Stimulated activated CD4-positive, alpha-beta T cell treated with anti-CD3 and anti-CD28 coated beads, Interleukin-12 subunit alpha, Interleukin-12 subunit beta, amount 100 ng/mL, for 24 hours (primary cell): ENCODE measurements at places on chromosomes 16 and 17.

DNA sequence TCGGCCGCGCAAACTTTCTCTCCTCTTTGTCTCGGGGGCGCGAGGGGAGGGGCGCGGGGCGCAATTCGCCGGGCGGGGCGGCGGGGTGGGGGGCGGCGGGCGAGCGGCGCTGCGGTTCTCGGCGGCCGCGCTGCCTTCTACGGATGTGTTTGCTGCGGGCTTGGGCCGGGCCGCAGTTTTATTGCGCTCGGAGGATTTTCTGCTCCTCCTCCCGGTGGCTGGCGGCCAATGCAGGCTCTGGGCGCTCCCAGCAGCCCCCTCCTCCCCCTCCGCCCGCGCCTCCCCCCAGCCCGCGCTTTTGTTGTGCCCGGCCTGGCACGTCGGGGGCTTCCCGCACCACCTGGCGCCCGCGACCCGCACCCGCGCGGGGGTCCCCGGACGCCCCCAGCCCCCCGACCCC is at the start of gene TIMP2:
Gene TIMP2 (minus strand): TSS at position 154 of the 400 bp plus-strand sequence. CDS start 299 bp downstream, outside the sequence.
- DNase-seq = peak; percentile 44

GRCh38 chr17:40791787-40792436 is 7.8 kb downstream of the KRT28 start:
- no peak for DNase-seq

DNA sequence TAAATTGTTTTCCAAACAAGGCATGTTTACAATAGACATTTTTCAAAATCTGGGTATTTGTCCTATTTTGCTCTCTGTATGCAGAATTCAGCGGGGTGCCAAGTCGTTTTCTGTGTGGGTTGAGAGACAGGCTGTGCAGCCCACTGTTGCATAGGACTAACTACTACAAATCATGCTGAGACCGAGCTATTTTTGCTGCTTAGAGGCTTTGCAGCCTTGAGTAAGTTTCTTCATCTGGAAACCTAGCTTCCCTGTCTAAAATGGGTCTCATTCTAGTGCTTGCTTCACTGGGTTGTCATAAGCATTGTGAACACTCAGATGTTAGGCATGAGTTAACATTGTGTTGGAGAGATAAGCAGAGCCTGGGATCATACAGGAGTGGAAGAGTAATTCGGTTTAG is 1.3 kb downstream of the PRPSAP2 start:
- no peak for DNase-seq

DNA sequence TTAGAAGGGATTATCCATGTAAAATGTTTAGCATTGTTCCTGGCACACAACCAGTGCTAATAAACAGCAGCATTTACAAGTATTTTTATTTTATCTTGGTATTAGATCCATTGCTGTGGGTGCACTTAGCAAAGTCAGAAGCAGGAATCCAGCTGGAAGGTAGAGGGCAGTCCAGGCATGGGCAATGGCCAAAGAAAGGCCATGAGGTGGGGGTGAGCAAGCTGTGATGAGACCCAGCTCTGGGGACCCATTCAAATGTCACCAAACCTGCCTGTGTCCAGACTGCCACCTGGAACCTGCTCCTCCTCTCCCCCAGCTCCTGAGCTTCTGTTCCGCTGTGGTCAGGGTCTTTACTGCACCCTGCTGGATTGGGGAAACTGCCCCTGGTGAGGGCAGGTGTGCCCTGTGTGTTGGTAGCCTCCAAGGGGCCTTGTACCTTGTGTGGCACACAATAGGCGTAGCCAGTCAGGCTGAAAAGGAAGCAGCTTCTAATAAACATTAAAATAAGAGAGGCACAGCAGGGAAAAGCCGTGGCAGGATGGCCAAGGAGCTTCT is 118.0 kb upstream of the CRHR1 start:
- no peak for DNase-seq

DNA sequence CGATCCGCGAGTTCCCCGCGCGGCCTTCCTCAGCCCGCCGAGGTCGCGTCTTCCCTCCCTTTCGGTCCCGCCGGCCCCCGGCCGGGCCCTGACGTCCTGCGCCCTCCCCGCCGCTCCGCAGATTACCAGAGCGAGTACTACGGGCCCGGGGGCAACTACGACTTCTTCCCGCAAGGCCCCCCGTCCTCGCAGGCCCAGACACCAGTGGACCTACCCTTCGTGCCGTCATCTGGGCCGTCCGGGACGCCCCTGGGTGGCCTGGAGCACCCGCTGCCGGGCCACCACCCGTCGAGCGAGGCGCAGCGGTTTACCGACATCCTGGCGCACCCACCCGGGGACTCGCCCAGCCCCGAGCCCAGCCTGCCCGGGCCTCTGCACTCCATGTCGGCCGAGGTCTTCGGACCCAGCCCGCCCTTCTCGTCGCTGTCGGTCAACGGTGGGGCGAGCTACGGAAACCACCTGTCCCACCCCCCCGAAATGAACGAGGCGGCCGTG is 5.4 kb downstream of the LHX1 start:
- DNase-seq = no peak

DNA sequence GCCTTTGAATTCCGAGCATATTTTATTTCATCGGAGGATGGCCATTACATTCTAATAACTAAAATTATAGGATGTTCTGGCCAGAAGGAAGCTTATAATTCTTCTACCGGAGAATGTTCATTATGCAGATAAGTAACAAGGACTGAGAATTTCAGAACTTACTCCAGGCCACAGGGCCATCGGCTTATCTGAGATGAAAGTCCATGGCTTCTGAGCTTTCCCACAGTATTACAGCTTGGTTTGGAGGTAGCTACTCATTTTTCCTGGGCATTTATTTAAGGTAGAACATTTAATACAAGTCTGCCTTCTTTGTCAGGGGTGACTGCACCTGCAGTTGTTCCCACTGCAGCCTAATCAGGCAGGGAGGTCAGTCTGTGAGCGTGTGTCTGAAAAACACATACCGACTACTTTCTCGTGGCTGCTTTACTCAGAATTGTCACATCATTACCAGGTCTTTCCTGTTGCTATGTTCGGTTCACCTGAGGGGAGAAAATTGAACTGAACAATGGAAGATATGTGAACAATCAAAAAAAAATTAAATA is 219.7 kb upstream of the CPHXL start:
- DNase-seq = no peak

GRCh38 chr17:46895171-46895570 is 27.8 kb upstream of the GOSR2 start:
- DNase-seq = no peak

- DNase-seq = no peak
Observed at GRCh38 chr17:53819956-53820355, 2.8 kb upstream of the KIF2B start.

- no peak for DNase-seq
Observed at GRCh38 chr17:71777048-71777640, 343.7 kb upstream of the SOX9 start.

DNA sequence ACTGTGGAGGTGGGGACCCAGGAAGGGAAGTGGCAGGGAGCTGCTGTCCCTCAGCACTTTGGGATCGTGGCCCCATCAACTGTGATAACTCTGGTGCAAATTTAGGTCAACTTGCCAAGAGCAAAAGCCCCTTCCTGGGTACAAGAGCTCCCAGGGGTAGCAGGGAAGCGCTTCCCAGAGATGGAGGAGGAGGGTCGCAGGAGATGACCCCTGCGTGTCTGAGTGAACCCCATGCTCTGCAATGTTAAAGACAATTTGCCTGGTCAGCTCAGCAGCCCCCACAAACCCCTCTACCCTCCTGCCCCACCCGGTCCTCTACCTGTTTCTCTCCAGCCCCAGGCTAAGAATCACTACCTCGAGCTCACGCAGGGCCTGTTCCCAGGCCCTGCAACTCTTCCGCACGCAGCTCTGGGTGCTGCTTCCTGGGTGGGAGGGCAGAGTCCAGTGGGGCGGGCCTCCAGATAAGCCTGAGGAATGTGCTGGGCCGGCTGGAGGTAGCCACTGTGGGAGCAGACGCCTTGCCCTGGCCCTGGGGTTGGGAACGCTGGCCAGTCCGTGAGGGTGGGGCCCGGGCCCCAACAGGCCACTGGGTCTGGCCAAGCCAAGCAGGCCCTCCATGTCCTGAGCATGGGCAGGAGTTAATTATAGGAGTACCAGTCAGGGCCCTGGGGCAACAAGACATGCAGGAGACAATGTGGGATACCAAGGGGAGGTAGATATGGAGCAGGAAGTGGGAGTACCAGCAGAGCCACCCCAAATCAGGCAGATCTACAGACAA is 6.1 kb downstream of the DOK4 start:
- no peak for DNase-seq

DNA sequence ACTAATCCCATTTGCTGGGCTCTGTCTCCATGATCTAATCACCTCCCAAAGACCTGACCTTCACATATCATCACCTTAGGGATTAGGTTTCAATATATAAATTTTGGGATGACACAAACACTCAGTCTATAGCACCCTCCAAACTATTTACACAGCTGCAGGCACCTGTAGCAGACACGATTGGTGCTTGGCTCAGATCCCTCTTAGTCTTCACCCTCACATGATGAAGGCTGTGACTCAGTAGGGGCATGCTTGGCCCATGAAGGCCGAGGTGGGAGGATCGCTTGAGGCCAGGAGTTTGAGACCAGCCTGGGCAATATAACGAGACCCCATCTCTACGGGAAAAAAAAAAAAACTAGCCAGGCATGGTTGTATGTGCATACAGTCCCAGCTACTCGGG is 73.5 kb downstream of the HS3ST2 start:
- DNase-seq = no peak

GRCh38 chr17:2796164-2797125 is at the start of gene RAP1GAP2:
Gene RAP1GAP2 (plus strand): TSS chr17:2796438. CDS start chr17:2796528, 90 bp downstream.
- no peak for DNase-seq

- DNase-seq = no peak
Observed at GRCh38 chr16:11015076-11015475, 70.7 kb downstream of the CLEC16A start.

DNA sequence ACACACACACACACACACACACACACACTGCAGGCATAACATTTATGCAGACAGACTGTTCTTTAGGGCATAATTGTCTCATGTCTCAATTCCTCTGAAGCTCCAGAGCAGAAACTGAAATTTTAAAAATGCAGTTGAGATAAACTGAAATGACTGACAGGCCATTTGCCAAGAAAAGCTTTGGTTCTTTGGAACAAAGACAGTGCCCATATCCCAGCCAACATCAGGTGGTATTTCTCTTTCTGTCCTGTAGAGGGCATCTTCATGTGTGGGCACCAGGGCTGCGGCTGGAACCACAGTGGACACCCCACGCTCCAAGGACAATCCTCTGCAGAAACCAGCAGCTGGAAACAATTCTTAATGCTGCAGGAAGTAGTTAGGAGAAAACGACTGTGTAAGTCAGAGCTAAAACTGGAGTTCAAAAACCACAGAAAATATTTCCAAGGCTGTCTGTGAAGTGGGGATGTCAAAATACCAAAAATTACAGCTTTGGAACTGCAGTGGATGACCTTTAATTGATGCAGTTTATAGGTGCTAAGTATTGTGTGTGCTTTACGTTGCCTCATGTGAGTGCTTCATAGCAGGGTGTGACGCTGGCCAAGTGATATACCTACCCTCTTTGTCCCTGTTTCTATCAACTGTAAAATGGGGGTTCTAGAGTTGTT is 10.6 kb upstream of the MEFV start:
- no peak for DNase-seq

GRCh38 chr16:3554351-3554928 is 22.8 kb downstream of the NLRC3 start:
- no peak for DNase-seq

GRCh38 chr17:27340575-27340974 is 46.7 kb downstream of the WSB1 start:
- no peak for DNase-seq

DNA sequence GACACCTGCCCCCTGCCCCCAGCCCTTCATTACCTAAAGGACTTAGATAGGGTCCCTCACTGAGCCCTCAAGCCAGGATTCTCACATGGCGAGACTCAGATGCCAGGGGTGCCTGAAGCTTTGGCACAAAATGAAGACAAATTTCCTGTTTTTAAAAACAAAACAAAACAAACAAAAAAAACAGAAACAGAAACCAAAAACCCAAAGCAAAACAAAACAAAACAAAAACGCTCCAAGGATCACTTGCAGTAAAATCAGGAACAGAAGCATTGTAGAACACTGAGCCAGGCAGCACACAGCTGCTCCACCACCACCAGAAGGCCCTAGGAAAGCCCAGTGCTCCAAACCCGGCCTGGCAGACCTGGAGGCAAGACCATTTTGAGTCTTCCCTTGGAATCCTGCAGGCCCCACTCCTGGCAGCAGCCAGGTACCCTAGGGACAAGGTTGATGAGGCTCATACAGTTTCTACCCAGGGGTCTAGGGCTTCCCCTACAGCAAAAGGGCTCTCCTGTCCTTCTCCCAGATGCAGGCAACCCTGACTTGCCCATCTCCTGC is 20.8 kb downstream of the MYO18A start:
- no peak for DNase-seq

- no peak for DNase-seq
Observed at GRCh38 chr17:35051183-35051578, 12.3 kb downstream of the RFFL start.

DNA sequence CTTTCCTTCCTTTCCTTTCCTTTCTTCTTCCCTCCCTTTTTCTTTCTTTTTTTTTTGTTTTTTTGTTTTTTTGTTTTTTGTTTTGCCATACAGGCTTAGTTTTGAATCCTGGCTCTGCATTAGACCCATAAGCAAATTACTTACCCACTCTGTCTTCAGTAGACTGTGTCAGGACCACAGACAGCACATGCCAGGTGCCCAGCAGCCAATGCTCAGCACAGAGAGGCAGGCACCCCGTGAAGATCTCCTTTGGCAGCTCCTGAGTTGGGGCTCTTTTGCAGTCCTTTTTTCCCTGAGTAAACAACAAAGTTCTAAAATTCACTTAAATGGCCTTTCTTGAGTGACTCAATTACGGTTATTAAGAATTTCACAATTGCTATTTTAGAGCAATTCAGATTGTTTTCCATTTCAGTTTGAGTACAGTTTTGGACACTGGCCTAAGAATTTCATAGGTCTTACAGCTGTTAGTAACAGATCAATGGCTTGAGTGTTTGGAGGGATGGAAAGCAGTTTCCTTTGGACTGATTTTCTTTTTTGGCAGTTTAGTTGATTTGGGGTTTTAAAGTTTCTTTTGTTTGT is 26.2 kb upstream of the SLC5A11 start:
- DNase-seq = no peak

- DNase-seq = no peak
Observed at GRCh38 chr17:79508291-79508716, 102.5 kb downstream of the RBFOX3 start.

DNA sequence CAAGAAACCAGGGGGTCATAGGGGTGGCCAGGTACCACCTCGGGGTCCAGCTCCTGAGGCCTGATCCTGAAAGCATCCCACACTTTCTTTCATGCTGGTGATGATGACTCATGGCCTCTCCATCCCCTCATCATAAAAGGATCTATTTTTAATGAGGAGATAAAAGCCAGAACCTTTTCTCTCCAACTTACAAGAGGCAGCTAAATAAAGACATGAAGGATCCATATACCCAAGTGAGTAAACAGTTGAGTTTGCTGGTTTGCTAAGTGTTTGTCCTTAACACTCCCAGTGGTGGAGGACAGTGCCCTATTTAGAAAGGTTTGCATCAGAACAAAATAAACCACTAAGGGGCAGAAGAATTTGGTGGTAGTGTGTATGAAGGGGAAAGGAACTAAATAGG is 383.8 kb downstream of the GRIN2A start:
- DNase-seq = no peak

GRCh38 chr16:19431636-19432340 is 14.1 kb downstream of the TMC5 start:
- DNase-seq = no peak
